CD4-positive, CD25-positive, alpha-beta regulatory T cell (primary cell): ENCODE measurements at places on chromosomes 4 and X.

GRCh38 chrX:130167040-130167439, 1.4 kb upstream of the AIFM1 start:
- no peak for DNase-seq

DNA sequence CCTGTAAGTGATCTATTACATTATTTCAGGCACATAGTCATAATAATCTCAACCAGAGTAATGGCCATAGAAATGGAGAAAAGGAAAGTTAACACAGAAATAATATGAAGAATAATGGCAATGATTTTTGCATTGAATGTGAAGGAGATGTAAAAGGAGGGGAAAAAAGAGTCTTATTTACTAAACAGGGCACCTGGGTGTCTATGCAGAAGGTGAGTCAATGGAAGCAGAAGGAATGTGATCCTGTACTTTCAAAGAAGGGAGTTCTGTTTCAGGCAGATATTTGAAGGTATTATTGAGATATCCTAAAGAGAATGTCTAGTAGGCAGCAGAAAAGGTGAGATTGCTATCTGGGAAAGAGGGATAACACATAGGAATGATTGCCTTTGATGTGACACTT, 279.9 kb downstream of the INPP4B start:
- no peak for DNase-seq

DNA sequence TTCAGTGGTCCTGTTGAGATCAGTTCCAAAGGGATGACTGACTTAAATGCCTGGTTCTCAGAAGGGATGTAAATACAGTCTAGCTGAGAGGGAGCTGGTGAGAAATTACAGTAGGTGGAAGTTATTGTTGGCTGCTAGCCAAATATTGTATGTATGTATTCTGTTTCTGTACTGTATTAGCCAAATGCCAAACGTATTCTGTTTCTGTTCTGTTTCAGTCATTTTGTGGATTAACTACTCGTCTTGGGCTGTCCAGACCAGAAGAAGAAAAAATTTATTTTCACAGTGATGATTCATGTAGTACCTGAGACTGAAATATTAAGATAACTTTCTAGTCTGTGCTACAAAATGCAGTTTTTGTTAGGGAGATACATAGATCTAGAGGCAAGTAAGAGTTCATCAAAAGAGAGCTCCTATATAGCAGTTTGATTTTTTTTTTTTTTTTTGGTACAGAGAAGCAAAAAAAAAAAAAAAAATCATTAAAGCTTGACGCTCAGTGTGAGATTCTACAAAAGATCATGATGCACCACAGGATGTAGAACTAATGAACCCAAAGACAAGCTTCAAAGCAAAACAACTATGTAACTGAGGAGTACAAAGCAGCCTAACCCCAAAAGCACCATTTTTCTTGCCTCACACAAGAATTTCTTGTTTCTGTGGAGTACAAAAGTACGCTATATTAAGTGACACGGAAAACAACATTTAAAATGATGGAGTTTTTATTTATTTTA, 54.8 kb downstream of the CASP6 start:
- peak; percentile 82 for DNase-seq

GRCh38 chr4:76252271-76252653, 741 bp downstream of the FAM47E start:
- no peak for DNase-seq

- no peak for DNase-seq
Observed at GRCh38 chr4:168118116-168118655, 25.8 kb downstream of the ANXA10 start.

GRCh38 chr4:10032625-10033024, 11.3 kb upstream of the SLC2A9 start:
- DNase-seq: no peak

DNA sequence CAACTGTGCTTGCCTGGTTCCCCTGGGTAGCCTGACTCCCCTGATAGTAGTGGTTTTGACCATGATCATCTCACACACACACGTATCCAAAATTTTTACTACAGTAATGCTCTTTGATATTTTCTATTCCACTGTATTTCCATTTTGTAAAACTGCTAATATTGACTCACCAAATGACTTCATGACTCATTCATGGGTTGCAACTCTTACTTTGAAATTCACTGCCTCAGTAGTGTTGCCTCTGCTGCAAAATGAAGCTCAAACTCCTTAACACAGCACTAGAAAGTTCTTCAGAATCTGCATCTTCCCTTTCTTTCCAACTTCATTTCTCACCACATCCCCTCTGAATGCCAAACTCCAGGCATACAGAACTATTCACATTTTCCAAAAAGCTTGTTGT, 20.3 kb downstream of the QRFPR start:
- DNase-seq: no peak

DNA sequence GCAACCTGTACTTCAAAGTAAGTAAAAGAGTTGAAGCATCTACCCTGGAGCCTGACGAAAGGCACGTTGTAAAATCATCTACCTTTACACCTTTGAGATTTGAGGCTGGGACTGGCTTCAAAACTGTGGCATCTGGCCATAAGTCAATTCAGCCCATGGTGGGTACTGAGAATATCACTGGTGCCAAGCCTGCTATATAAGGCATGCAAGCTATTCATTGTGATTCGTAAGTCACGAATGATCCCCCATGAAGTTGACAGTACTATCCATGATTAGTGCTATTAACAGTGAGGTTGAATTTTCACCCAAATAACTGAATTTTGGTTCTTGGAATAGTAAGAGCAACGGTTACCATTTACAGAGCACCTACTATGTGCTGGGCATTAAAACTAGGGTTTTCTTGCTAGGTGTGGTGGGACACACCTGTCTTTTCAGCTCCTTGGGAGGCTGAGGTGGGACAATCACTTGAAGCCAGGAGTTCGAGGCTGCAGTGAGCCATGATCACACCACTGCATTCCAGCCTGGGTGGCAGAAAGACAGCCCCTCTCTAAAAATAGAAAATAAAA, 39.8 kb downstream of the IRF2 start:
- DNase-seq: no peak

- peak; percentile 56 for DNase-seq
Observed at GRCh38 chrX:24838629-24839028, 144.9 kb downstream of the POLA1 start.

- no peak for DNase-seq
Observed at GRCh38 chr4:147941373-147941772, 209.5 kb downstream of the ARHGAP10 start.

DNA sequence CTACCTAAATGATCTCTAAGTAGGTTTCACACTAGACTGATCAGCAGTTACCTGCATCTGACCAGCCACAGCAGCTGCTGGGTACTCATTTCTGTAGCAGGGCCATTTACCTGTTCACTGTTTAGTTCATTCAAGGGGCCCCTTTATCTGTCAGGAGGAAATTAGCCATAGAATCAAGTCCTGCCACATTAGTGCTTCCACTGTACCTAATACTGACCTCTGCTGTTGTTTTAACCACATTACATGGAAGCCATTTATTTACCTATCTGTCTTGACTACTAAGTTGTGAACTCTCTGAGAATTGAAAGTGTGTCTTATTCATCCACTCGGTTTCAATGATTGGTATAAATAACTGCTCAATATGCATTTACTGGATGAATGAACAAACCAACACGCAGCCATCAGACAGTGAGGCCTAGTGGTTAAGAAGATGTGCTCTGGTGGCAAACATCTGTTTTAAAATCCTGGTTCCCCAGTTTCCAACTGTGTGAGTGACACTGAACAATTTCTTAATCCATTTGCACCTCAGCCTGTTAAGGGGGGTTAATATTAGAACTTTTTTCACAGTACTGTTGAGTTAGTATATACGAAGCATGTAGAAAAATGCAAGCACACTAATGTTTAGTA, 30.0 kb upstream of the ANXA5 start:
- DNase-seq: no peak
